ENCODE measurements at places on chromosomes 16 and 17.

DNA sequence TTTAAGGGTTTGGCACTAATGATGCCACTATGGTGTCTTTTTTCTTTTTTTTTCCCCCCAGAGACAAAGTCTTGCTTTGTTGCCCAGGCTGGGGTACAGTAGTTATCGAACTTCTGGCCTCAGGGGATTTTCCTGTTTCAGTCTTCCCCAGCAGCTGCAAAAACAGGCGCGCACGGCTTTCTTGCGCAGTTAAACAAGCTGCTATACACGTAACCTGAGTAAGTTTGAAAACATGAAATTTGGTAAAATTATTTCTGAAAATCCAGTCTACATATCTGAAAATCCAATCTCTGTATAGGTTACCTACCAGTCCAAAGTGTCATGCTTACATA lies 11.8 kb downstream of the TEX14 start:
- DNase-seq: no peak

DNA sequence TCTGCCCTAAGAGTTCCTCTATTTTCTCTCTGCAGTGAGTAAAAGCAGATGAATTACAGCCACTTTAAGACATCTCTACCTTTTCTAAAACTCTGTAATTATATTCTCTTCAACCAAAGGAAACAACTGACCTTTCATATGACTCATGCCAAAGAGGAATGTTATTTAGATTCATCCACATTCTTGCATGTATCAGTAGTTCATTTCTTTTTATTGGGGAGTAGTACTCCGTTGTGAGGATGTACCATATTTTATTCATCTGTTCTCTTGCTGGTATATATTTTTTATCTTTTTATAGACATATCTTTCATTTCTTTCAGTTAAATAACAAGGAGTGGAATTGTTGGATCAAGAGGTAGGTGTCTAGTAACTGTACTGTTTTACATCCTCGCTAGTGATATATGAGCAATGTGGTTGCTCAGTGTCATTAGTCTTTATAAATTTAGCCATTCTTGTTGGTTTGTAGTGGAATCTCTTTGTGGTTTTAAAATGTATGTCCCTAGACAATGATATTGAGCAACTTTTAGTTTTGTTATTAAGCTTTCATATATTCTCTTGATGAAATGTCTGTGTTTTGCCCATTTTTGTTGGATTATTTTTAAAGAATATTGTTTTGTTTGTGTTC lies 7.8 kb upstream of the MYH8 start:
- DNase-seq: no peak

DNA sequence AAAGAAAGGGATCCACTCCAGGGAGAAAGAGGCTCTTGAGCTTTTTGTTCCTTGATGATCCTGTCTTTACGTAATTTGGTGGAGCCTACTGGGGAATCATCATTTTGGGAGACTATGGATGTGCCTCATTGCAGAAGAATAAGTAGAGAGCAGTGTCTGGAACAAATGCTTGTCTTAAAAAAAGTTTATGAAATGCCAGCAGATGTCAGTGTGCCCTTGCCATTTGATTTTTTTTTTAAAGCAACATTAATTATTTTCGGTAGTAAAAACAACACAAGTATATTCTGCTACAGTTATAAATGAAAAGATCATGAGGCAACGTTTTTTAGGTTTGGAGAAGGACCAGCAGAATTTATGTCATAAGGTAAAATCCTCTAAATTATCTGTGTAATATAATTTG lies 934.8 kb upstream of the EEF2KMT start:
- DNase-seq: no peak

- DNase-seq: no peak
These were observed 13.6 kb downstream of the HSD11B2 start for GRCh38 chr16:67444259-67445125.

- DNase-seq: no peak
These were observed 48.8 kb downstream of the ADCY9 start for GRCh38 chr16:4067262-4068001.

DNA sequence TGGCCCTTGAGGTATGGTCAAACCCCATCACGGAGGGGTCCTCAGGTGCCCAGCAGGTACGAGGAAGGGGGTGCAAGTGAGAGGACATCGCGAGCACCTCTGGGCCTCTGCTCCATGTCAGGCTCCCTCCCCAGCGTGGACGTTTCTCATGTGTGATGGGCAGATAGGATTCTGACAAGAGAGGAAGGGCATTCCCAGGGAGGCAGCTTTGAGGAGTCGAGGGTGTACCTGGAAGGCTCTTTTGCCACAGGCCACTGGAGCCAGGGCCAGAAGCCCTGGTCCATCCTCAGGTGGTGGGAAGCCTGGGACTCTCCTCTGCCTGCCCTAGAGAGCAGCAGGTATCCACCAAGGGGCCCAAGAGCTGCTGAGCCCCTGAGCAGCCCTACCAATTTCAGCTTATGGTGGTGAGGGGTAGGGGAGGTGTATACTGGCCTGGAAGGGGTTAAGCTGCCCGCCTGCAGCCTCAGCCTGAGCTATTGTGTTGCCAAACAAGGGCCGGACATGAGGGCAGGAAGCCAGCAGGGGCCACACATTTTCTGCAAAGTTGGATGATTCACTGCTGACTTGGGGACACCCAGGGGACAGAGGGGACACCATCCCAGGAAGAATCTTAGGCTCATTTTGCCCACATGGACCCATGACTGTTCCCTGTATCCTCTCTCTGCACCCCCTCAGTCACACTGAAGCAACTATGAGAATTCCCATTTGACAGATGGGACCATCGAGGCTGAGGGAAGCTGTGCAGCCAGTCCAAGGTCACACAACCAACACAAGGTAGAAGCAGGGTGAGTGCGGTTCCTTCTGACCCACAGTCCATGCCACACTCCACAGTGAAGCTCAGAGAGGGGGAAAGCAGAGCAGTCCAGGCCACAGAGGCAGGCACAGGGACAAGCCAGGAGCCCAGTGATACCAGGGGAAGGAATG lies 1.7 kb downstream of the CDH5 start:
- peak; percentile 60 for DNase-seq

- peak; percentile 92 for DNase-seq
These were observed 47.0 kb upstream of the AMZ2 start for GRCh38 chr17:68200689-68201417.

DNA sequence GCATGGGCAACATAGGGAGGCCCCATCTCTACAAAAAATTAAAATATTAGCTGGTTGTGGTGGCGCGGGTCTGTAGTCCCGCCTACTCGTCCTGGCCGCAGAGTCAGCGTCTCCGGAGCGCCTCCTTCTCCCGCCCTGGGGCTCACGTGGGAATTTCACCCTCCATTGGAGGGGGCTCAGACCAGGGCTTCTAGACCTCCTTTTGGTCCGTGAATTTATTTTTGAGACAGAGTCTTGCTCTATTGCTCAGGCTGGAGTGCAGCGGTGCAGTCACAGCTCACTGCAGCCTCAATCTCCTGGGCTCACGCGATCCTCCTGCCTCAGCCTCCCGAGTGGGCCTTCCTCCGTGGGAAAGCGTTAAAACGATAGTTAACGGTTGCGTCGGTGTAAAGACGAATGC lies 394 bp upstream of the NME4 start:
- DNase-seq: peak; percentile 55

DNA sequence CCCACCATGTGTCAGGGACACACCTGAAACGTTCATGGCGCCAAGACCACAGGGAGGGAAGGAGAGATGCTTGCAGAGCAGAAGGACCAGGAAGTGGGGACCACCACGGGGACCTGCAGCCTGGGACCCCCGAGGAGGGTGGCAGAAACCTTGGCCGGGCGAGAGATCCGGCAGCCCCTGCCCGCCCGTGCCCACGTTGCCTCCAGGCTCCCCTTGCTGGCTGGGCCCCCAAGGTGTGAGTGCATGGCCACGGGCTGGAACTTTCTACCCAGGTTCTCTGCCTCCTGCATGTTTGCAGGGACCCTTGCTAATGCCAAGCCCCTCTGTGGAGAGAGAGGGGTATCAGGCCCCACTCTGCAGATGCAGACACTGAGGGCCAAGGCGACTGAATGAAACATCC lies 50.4 kb downstream of the USP22 start:
- no peak for DNase-seq

DNA sequence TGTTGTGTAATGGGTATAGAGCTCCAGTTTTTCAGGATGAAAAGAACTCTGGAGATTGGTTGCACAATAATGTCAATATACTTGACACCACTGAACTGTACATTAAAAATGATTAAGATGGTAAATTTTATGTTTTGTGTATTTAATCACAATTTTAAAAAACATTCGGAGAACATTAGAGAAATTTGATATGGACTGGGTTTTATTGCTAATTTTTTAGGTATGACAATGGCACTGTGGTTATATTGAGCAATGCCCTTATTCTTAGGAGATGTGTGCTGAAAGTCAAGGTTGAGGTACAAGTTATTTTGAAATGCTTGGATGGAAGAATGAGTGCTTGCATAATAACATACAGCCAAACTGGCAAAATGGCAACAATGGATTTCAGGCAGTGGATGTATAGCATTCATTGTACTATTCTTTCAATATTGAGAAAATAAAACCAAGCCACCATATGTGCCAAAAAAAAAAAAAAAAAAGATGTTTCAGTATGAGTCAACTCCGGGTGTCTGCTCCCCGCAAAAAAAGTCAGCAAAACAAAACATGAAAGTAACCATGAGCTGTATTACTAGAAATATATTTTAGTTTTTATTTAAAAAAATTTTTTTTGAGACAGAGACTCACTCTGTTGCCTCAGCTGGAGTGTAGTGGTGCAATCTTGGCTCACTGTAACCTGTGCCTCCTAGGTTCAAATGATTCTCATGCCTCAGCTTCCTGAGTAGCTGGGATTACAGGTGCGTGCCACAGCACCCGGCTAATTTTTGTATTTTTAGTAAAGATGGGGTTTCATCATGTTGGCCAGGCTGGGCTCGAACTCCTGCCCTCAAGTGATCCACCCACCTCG lies 19.8 kb downstream of the HOXB1 start:
- DNase-seq: no peak

DNA sequence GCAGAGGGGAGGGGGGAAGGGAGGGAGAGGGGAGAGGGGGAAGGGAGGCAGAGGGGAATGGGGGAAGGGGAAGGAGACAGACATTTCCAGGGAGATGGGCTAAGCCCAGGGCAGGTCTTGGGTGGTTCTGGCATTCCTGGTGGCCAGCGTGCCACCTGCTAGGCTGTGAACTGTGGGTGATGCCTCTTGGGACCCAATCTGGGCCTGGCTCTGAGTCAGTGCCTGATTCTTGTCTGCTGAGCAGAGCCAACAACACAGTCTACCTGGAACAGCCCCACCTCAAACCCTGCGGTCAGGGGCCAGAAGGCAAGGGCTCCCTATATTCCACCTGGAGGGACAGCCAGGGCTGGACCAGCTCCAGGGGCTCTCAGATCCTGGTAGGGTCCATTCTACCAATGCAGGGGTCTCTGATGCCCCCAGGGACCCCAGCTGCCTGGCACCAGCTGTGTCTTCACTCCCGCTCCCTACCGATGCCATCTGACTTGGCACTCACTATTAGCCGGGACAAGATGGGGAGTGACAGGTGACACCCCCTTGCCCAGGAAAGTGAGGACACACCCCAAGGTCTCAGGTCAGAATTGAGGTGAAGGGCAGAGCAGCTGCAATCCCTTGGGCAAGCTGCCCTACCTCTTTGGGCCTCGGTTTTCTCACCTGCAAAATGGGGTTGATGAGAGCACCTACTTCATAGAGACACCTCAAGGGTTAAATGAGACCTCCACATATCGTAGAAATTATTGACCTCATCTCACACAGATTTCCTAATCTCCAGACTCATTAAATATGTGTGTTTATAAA lies 87.2 kb downstream of the LITAF start:
- no peak for DNase-seq

GRCh38 chr16:4350365-4350786 lies 745 bp downstream of the PAM16 start:
- DNase-seq: no peak

- no peak for DNase-seq
These were observed 6.1 kb downstream of the ANKS4B start for GRCh38 chr16:21239646-21240045.

GRCh38 chr17:14197586-14197985 lies 39.1 kb downstream of the CDRT15 start:
- DNase-seq: no peak

DNA sequence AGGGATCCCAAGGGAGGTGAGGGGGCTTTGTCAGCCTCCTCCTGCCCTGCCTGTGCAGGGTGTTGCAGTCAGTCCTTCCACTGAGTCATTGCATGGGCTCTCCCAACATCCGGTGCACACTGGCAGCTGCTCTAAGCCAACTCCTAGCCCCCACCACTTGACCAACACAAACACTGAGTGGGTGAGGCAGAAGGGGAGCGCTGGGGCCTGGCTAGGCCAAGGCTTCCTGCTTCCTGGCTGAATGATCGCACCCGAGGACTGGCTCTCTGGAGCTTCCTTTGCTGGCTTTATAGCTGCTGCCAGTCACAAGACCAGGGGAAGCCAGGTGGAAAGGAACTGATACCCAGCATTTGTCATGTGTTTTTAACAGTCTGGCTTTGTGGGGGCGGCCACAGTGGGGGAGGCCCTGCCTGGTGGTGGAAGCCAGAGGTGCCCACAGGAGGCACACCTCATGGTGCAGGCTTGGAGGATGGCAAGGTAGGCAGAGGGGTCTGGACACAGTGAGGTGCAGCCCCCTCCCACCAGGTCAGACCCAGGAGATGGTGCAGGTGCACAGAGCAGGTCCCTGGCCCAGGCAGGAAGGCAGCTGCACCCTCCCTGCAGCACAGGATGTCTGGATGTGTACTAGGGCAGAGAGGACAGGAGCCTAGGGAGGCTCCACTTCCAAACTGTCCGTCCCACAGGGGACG lies 6.8 kb downstream of the MPG start:
- DNase-seq: peak; percentile 39

DNA sequence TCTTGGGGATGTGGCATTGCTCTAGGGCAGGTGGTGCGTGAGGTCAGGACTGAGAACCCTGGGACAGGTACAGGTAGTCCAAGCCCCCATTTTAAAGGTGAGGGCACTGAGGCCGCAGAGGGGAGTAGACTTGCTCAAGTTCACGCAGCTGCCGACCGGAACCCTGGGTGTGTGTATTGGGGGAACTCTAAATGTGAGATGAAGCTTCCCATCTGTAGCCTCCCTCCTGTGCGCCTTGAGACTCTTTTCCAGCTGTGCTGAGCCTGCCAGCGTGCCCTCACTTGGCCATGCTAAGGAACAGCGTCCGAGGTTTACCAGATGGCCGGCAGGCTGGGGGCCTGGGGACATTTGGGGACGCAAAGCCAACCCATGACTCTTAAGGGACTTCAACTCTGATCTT lies 79.0 kb upstream of the CDC42EP4 start:
- DNase-seq: no peak

DNA sequence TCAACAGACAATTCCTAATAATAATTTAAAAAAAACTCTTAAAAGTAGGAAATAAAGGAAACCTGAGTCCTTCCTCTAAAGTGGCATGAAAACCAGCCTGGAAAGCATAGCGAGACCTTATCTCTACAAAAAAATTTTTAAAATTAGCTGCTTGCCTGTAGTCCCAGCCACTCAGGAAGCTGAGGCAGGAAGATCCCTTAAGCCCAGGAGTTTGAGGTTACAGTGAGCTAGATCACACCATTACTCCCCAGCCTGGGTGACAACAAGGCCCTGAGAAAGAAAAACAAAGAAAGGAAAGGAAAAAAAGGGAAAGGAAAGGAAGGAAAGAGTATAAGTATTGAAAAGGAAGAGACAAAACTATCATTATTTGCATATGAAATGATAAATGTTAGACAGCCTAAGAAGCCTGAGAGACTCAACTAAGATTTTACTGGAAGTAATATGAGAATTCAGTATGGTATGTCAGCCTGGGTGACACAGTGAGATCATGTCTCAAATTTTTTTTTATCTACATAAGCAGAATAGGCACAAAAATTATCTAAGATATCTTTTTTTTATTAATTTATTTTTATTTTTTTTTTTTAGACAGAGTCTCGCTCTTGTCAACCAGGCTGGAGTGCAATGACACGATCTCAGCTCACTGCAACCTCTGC lies 113.0 kb downstream of the GOSR1 start:
- no peak for DNase-seq

Measured in endothelial cell (in vitro differentiated cells).